Hindlimb muscle (tissue), 1 donor: ENCODE measurements at places on chromosomes 3 and 15.
A peak's percentile ranks its signal among the peaks of the same experiment; 100 is the strongest.

DNA sequence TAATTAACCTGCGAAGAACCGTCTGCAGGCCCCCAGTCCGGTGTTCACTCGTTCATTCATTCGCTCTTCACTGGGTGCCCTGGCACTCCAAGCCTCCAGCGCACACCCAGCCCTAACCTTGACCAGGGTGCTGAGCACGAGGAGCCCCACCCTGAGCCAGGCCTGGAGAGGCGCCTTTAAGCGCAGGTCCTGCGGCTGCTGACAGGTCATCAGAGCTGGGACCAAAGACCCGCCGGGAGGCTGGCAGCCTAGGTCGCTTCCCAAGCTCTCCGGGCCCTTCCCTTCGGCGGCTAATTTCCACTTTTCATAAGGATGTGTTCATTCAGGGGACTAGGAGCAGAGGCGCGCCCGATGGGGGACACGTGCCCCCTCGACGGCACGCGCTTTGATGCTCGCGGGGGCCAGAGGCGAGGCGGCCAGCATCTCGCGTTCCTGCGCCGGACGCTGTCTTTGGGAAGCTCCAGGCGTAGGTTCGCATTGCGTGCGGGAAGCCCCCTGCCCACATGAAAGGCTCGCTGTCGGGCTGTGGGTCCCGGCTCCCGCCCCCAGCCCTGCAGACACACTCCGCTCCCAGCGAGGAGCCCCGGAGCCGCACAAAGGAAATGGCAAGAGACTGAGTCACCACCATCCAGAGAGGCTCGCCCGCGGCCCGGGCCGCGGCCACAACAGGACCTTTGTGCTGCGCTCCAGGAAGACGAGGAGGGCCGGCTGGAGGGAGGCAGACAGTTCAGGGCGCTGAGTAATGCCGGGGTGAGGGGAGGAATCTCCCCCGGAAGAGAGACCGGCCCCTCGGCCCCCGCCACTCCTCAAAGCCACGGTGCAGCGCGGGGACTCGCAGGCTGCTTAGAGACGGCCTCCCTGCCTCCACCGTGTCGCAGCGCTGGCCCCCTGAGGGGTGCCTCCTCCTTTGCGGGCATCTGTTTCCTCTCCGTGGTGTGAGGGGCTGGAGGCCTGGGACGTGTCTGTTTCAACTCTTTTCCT lies 266.4 kb upstream of the HES1 start:
- DNase-seq, result no peak

DNA sequence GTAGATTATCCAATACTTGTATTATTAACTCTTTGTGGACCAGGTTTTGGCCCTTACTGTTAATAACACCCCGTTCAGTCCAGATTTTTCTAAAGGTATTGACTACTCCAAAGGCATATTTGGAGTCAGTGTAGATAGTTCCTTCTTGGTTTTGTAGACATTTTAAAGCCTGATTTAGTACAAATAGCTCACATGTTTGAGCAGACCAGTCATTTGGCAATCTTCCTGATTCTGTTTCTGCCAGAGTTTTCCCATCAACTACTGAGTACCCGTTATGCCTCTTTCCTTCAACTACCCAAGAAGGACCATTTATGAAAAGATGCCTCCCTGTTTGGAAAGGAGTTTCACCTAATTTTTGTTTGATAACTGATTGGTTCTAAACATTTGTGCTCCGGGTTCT lies 82.0 kb downstream of the CHCHD4 start:
- DNase-seq, result no peak

- DNase-seq, result no peak
Observed at GRCh38 chr3:193744048-193744821, 151.2 kb downstream of the OPA1 start.

DNA sequence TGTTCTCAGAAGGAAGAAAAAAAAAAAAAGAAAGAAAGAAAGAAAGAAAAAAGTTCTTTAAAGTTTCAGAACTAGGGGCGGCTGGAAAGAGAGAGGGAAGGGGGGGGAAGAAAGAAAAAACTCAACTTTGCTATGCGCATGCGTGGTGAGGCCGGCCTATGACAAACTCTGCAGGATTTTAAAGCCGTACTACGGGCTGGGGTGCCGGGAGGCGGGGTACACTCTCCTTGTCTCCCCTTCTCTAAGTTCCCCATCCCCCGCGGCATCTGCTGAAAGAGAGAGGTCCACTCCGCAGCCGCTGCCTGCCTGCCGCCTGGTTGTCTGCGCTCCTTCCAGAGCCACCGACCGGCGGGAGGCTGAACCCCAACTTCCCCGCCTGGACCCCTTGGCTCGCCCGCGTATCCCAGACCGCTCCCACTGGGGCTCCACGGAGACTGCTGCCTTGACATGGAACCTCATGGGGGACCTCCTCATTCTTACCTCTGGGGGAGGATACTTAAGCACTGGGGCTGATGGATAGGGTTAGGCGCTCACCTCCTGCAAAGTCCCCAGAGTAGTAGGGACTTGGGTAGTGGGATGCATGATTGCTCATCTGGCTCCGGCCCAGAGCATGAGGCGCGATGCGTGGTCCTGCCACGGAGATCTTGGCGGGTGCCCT lies 1.4 kb upstream of the WNT5A start:
- peak; percentile 83 for DNase-seq

GRCh38 chr3:48788544-48789162 lies 59.0 kb downstream of the PRKAR2A start:
- no peak for DNase-seq

DNA sequence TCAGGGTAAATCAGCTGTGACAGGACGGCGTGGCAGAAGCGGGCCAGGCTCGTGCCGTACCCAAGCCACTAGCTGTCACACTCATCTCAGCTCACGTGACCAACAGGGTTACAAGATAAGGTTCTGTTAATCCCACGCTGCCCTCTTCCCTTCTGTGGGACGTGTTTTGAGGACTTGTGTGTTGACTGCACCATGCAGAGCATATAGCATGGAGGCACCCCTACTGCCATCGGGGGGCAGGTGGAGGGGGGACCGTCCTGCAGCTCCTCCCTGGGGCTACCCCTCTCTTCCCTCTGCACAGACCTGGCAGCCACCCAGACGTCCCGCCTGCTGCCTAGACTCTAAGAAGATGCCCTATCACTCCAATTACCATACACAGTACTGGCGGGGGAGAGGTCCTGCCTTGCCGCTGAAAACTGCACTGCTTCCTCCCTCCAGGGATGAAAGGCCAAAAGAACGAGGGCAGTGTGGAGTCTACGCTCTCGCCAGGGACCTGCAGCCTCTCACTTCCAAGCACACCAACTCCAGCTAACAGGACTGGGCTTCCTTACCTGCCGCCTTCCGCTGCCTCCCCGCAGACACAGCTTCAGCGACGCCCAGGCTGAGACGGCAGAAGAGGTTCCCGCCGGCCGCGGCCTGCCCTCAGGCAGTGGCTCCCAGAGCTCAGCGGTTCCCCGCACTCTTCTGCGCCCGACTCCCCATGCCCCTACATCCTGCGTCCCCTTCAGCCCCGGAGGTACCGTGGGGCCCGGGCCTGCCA lies at the start of gene TNK2:
TNK2 (minus strand) TSS at position 618 of the 760 bp plus-strand sequence. CDS start 19,963 bp downstream, outside the sequence.
- no peak for DNase-seq

DNA sequence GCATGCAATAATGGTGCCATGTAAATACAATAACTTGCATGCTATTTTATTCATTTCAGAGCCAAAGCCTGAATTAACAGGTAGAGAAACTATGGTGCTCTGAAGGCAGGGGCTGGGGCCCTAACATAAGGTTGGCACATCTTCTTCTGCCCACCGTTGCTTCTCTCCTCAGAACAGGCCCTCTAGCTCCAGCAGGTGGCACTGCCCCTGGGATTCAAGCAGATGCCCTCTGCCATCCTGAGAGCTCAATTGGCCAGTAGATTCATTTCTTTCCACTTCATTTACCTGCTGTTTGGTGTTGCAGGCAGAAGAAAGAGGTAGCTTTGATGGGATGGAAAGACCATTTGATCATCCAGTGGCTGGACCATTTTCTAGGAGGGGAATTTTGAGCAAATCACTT lies 130.5 kb downstream of the FOXB1 start:
- no peak for DNase-seq

DNA sequence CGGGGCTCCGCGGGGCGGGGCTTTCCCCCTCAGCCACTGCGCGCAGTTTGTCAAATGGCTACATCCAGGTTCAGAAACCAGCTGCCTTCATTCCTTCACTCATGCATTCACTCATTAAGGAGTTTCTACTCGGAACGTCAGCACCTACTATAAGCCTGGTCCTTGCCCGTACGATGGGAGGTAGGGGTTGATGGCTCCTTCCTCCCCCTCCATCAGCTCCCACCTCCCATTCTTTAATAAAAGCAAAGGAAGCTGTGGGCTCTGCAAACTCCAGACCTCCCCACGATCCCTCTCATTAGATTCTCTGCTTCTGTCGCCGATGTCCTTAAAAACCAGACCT lies 267 bp upstream of the CFAP92 start:
- no peak for DNase-seq

DNA sequence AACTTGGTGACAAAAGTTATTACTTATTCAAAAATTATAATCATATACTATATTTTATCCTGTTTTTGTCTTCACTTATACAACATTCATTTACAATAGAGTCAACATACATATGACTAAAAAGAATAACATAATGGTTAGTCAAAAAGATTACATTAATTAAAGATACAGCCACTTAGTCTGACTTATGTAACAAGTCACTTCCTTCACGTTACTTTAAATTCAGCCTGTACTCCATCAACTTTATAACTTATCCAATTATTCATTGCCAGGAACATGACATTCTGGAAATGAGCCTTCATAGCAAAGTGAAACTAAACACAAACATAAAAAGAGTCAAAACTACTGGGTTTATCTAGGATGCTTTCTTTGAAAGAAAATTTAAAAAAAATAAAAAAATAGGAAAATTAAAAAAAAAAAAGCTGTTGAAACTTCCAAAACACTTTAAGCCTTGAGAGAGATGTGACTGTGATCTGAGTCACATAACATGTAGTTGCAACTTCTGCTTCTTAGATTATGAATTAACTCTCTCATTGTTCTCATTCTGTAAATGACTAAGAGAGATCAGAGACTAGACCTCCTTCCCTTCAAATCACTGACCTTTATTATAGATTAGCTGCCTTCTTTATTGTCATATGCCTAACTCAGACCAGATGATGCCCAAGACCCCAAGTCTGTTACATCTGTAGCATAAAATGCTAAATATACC lies 107.8 kb downstream of the MYRIP start:
- no peak for DNase-seq

DNA sequence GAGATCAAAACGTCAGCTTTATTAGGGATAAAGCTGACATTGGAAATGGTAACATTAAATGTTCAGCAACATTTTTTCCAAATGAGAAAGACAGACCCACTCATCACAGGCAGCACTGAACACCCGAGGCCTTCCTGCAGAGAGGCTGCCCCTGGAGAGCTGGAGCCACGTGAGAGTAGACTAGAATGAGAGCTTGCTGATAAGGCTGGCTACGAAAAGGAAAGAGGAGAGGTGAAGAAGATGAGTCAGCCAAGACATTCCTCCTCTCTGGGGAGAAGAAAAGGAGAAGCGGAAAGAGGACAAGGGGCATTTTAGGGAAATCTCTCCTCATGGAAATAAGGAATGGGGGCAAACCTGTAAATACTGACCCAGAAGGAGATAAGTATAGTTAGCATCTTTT lies 7.3 kb downstream of the CYP19A1 start:
- no peak for DNase-seq

- no peak for DNase-seq
Observed at GRCh38 chr3:137771401-137772213, 7.5 kb downstream of the SOX14 start.

- DNase-seq, result no peak
Observed at GRCh38 chr15:63973212-63974009, 72.9 kb downstream of the DAPK2 start.

DNA sequence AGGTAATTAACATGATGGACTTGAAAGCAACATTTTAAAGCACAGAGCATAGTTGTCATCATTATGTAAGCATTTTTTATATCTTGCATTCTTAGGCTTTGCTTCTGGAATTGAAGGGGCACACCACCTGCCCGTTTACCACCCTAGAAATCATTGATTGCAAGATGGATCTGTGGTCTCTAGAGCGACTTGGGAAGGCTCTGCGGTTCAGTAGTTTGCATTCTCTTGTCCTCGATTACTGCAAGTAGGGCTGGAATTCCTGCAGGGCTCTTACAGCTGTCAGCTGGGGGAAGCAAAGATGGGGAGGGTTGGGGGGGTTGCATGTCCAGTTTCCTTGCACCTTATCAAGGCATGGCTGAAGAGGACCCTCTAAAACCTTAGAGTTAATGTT lies 56.7 kb upstream of the RNF7 start:
- no peak for DNase-seq

- DNase-seq, result no peak
Observed at GRCh38 chr15:58271410-58271809, 133.2 kb downstream of the AQP9 start.

DNA sequence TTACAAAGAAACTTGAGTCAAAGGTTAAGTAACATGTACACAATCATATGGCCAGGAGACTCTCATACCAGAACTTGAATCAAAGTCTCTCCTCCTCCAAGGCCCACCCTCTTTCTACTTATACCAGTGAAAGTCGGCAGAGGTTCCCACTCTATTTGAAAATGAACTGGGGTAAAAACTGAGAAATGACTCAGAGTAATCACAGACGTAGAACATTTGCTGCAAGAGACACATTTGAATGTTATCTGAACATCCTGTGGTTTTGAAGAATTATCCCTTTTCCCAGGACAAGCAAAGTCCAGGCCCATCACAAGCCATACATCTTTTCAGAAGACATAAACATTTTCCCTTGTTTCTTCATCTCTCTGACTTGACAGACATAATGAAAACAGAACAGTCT lies 55.8 kb downstream of the SHOX2 start:
- DNase-seq, result no peak

- no peak for DNase-seq
Observed at GRCh38 chr3:141808586-141808985, 45.4 kb downstream of the GRK7 start.

DNA sequence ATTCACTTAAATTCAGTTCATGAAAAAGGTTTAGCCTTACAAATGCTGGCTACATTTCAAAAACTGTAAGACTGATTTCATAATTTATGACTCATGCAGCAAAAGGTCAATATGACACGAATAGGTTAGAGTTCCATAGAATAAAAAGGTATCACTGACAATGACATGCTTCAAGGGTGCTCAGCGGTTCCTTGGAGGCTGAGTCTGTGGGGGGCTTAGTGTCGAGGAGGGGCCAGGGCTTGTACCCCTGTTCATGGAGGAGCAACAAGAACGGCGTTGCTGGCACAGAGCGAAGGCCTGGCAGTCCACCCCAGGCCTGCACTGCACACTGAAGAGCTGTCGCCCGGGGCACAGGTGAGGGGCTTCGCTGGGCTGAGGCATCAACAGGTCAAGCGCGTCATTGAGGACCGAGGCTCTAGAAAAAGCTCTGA lies 174.2 kb downstream of the NR1D2 start:
- no peak for DNase-seq

DNA sequence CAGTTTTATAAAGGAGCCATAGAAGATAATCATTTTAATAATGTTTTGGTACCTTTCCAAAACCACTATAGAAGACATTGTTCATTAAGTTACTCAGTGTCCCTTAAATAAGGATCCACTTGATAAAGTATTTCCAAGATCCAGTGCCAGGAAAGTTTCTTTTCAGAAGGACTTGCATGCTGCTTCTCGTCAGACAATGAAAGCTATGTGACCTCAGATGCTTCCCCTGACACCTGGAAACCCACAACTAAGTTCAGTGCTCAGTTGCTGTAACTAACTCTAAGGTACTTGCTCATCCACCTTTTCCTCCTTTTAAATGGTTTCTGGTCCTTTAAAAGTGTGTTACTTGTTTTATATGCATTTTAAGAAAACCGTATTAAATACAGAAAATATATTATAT lies 7.3 kb downstream of the SSR3 start:
- DNase-seq, result no peak

GRCh38 chr15:70046679-70047369 lies 50.9 kb downstream of the TLE3 start:
- no peak for DNase-seq

GRCh38 chr3:79111375-79112052 lies 656.3 kb downstream of the ROBO1 start:
- no peak for DNase-seq
